ENCODE measurements at places on chromosomes 7 and 10. TPM values are rescaled to one million over a fixed set of nuclear protein-coding genes. Genes with fewer than 3 reads are reported as not detected.

The PCDH15 gene
- total RNA-seq = not detected

- 0 out of 2 replicates have a peak, but pooled peaks cover 1% of the 10 kb centered on the region for H3K4me1 ChIP-seq
- no peak for DNase-seq
- H3K36me3 ChIP-seq = no peaks in the 10 kb centered on the region
These were observed 24.6 kb downstream of the PAPOLB start for GRCh38 chr7:4837041-4837802.

DNA sequence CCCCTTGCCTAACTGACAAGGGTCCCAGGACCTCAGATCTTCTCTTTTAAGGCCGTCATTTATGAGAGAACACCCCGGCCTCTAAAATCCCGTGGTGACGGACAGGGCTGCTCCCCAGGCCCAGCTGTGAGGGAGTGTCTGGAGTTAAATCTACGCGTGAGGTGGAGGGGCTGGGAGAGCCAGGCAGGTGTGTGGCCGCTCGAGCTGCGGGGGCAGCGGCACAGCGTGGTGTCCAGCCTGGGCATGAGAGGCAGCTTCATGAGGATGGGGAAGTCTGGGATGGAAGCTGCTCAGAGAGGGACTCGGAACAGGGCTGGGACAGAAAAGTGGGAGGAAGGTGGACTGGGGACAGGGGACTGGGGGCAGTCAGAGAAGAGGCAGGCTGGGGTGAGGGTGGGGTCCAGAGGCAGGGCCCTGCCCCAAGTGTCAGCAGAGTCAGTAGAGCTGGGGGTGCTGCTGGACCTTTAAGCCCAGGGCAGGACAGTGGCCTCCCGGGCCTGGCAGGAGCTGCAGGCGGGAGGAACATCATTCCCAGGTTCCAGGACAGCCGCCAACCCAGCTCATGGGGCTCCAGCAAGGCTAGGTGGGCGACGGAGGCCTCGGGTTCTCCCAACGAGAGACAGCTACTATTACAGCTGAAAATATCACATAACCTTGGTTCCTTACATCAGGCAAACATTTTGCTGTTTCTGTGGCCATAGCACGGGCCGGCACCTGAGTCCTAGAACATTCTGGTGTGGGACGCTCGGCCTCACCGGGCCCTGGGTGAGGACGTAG is 55.2 kb downstream of the JAKMIP3 start:
- H3K4me1 ChIP-seq = no peaks in the 10 kb centered on the region
- H3K27ac ChIP-seq = no peak overlapping the region
- no peaks in the 10 kb centered on the region for H3K27me3 ChIP-seq
- H3K4me3 ChIP-seq = no peak overlapping the region
- DNase-seq = no peak
- no peaks in the 10 kb centered on the region for H3K36me3 ChIP-seq

The HPSE2 gene
- total RNA-seq = not detected

The TUBB8 gene
- 0.59 TPM for total RNA-seq

Measured in PC-9 (cell line).